CD8-positive, alpha-beta T cell (primary cell): ENCODE measurements at places on chromosomes 7 and 10.

DNA sequence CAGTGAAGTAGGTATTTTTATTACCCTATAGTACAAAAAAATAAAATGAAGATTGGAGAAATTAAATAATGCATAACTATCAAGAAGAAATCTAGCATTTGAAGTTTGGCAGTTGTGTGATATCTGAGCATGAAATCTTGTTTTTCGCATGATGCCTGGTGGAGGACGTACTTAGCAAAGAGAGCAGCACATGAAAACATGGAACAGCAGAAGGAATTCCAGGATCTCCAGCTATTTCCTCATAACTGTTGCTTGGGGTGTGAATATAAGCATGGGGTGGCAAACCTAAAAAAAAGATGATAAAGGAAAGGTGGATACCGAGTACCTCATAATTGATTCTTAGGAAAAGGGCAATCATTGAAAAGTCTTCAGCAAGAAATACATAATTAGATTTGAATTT, 174.3 kb upstream of the FAM3C start:
- no peak for DNase-seq

GRCh38 chr10:117677890-117678500, 135.4 kb downstream of the EMX2 start:
- no peak for DNase-seq

GRCh38 chr10:12780634-12781601, 220.6 kb downstream of the CCDC3 start:
- no peak for DNase-seq

- no peak for DNase-seq
Measured at GRCh38 chr7:138726288-138726687, 25.1 kb upstream of the SVOPL start.

GRCh38 chr7:131604841-131605279, 48.4 kb upstream of the PODXL start:
- DNase-seq: no peak

DNA sequence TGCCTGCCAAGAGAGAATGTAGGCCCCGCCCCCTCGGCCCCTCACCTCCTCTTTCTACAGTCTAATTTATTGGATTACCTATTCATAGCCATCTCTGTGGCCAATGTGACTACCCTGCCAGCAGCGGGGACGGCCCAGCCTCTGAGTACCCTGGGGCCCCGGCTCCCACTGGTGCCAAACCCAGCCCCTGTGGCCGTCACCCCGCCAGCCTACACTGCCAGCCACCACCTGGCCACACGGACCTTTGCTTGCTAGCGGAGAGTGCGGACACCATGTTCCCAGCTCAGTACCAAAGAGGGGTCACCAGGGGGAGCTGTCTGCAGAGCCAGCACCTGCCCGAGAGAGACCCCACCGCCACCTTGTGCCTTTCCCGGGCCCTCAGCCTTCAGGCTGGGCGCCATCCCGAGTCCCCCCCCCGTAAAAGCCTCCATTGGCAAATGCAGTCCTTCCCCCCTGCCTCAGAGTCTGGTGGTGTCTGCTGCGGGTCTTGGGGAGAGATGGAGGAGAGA, 511.1 kb downstream of the ZNF37A start:
- DNase-seq: no peak

DNA sequence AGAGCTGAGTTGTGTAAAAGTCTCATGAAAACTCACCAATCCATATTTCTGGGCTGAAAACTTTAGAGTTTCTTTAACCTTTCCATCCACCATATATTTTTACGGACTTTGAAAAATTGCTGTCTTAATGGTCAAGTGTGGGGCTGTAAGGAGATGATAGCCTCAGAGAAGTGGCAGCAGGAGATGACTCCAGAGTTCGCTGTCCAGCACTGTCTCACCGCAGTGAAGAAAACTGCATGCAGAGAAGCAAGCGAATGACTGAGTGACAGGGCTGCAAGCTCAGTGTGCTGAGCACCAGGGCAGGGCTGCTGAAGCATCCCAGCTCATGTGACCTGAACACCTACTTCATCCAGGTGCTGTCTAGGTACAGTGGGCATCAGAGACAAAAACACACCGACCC, 564.5 kb downstream of the ACTR3B start:
- DNase-seq: no peak

- no peak for DNase-seq
Measured at GRCh38 chr10:129179245-129179971, 287.6 kb upstream of the MGMT start.

DNA sequence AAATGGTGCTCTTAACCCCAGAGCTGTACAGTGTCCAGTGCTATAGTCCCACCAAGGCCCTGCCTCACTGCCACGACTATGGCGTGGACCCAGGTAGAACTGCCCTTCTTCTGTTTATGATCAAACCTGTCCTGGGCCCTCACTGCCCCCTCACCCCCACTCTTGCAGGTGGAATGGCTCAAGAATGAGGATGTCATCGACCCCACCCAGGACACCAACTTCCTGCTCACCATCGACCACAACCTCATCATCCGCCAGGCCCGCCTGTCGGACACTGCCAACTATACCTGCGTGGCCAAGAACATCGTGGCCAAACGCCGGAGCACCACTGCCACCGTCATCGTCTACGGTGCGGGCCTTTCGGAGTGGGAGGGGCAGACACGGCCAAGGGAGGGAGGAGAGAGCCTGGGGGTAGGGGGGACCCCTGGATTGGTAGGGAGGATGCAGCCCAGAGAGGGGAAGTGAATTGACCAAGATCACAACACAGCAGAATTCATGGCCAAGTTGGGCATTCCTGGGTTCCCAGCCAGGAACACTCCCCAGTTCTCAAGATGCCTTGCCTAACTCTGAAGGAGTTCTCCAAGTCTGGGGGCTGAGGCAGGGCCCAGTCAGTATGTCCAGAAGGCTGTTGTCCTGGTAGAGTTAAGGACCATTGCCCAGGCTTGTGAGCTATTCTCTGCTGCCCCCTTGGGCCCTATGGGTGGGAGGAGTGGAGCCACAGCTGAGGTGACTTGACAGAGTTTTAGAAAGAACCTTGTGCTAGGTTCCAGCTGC, 32.4 kb upstream of the SLC29A3 start:
- no peak for DNase-seq

GRCh38 chr7:140403878-140404564, at the start of gene RAB19:
Gene RAB19 (plus strand): TSS chr7:140404058. CDS start chr7:140407647, 3,589 bp downstream.
- peak; percentile 41 for DNase-seq

GRCh38 chr7:87341441-87341840, 4.0 kb upstream of the CROT start:
- no peak for DNase-seq

GRCh38 chr10:126551202-126551601, 119.3 kb downstream of the C10orf90 start:
- DNase-seq: no peak

GRCh38 chr7:76409537-76409936, at the start of gene SSC4D:
Gene SSC4D (minus strand): TSS chr7:76409697. CDS start chr7:76404439, 5,258 bp downstream.
- no peak for DNase-seq

GRCh38 chr7:86867163-86867762, 192.2 kb downstream of the ELAPOR2 start:
- DNase-seq: no peak

GRCh38 chr7:10245406-10245805, 728.3 kb upstream of the PHF14 start:
- DNase-seq: no peak

GRCh38 chr10:111522141-111522540, 445.3 kb downstream of the ADRA2A start:
- no peak for DNase-seq

- no peak for DNase-seq
Measured at GRCh38 chr7:158733775-158734494, 29.3 kb upstream of the NCAPG2 start.

GRCh38 chr7:44097064-44097932, 6.8 kb upstream of the AEBP1 start:
- DNase-seq: no peak

- no peak for DNase-seq
Measured at GRCh38 chr7:25109276-25109675, 15.8 kb downstream of the CYCS start.

GRCh38 chr7:71843676-71844075, 568.5 kb downstream of the CALN1 start:
- no peak for DNase-seq

DNA sequence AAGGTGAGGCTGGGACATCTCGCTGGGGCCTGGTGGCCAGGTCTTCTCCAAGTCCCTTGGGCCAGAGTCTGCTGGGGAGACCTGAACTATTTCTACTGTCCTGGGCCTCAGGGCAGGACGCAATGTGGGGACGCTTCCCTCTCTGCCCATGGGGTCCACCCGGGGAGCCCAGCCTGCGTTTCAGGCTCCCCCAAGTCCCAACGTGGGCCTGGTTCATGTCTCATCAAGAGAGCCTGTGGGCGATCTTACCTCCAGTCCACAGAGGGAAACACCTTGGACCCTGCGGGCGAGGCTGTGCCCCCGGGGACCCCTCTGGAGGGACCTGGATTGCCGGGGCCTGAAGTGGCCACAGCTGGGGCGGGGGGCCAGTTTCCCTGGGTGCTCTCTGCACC, 91.7 kb downstream of the DNAJB6 start:
- no peak for DNase-seq

- DNase-seq: no peak
Measured at GRCh38 chr10:20890491-20891337, 6.4 kb downstream of the NEBL start.

- no peak for DNase-seq
Measured at GRCh38 chr10:129552119-129552518, 85.1 kb downstream of the MGMT start.

DNA sequence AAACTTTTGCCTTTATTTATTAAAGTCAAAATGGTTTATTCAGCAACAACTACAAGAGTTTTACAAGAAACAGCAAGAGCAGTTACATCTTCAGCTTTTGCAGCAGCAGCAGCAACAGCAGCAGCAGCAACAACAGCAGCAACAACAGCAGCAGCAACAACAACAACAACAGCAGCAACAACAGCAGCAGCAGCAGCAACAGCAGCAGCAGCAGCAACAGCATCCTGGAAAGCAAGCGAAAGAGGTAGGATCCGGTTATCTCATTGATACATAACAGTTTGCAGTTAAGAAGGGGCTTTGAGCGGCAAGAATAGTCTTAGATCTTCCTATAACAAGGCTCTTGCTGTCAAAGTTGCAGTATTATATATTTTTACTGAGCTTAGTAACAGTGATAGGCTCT, 215.1 kb downstream of the FOXP2 start:
- DNase-seq: no peak

DNA sequence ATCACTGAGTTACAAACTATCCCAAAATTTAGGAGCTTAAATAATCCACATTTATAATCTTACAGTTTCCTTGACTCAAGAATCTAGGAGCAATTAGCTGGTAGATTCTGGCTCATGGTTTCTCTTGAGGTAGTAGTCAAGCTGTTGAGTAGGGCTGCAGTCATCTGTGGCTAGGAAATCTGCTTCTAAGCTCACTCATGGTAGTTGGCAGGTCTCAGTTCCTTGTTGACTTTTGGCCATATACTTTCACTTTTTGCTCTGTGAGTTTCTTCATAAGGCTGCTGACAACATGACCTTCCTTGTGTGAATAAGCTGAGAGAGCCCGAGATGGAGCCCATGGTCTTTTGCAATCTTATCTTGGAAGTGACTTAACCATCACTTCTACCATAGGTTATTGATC, 10.8 kb upstream of the ETV1 start:
- no peak for DNase-seq

DNA sequence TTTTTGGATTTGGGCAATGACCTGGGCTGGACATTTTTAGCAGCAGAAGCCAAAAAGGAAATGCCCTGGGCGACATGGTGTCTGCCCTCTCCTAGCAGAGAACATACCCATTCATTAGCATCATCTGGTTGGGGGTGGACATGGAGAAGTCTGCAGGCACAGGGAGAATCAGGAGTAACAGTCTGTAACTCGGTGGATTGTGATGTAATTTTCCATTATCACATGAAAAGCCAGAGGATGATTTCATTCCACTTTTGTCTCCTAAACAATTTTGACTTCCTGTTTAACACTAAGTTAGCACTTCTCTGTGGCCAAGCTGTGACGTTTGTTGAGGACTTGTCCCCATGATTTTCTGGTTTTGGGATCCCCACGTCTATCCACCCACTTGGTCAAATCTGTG, 153.8 kb upstream of the HABP2 start:
- no peak for DNase-seq

- peak; percentile 44 for DNase-seq
Measured at GRCh38 chr7:1926908-1927306, 256.8 kb downstream of the ELFN1 start.

DNA sequence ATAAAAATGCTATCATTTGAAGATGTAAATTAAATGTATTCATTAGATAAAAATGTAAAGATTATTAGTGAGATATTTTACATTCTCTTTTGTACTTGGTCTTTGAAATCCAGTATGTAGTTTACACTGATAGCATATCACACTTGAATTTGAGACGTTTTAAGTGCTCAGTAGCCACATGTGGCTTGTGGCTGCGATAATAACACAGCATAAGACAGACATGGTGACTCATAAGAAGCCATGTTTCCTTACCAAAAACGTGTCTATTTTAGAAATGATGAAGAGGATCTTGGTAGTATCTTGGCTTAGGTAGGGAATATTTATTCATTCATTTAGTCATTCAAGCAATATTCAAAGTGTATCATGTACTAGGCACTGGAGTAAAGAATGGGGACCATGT, 149.3 kb downstream of the POU6F2 start:
- DNase-seq: no peak

- DNase-seq: no peak
Measured at GRCh38 chr10:63197344-63198092, 64.4 kb downstream of the NRBF2 start.

- no peak for DNase-seq
Measured at GRCh38 chr7:36814311-36814710, 90.0 kb upstream of the AOAH start.

DNA sequence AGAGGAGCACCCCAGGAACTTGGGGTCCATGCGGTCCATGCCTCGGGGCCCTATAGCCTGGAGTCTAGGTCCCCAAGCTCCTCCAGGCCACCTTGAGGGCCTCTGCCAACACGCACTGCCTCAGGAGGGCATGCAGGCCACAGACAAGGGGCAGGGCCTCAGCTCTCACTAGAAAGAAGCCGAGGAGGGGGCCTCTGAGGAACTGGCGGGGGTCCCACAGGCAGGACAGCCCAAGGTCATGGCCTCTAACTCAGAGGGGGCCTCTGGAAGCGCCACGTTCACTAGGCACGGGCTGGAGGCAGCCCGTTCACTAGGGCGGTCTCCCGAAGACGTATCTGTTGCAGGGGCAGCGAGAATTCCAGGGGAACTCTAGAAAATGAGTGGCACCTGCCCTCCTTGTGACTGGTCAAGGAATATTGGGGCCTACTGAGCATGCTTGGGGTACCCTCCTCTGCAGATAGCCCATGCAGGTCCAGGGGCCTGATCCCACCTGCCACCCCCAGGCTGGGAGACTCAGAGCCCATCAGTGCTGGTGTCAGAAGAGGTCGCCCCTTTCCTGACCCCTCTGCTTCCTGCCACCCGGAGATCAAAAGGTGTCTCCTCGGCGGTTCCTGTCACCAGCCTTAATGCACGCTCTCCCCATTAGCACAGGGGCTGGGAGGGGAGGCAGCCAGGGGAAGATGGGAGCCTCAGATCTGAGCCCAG, 86.7 kb upstream of the RET start:
- no peak for DNase-seq

- DNase-seq: no peak
Measured at GRCh38 chr7:30888747-30889146, 22.9 kb upstream of the AQP1 start.
